Heart right ventricle (tissue), 16 donors: ENCODE measurements at places on chromosomes 6 and 20. TPM values are rescaled to one million over a fixed set of nuclear protein-coding genes. Genes with fewer than 3 reads are reported as not detected.

Gene SMAP1
- total RNA-seq = 28.7 TPM

Gene BHLHE23
- not detected for total RNA-seq

Gene FNDC11
- not detected for total RNA-seq

- DNase-seq = no peak
Observed at GRCh38 chr6:134706806-134707205, 243.1 kb downstream of the ALDH8A1 start.

GRCh38 chr6:6236730-6237469 is 83.6 kb downstream of the F13A1 start:
- no peak for DNase-seq
